Kasumi-1 (cell line): ENCODE measurements at places on chromosomes 12 and 14.

- DNase-seq = no peak
Observed at GRCh38 chr12:112839386-112839972, 47.9 kb downstream of the RPH3A start.

DNA sequence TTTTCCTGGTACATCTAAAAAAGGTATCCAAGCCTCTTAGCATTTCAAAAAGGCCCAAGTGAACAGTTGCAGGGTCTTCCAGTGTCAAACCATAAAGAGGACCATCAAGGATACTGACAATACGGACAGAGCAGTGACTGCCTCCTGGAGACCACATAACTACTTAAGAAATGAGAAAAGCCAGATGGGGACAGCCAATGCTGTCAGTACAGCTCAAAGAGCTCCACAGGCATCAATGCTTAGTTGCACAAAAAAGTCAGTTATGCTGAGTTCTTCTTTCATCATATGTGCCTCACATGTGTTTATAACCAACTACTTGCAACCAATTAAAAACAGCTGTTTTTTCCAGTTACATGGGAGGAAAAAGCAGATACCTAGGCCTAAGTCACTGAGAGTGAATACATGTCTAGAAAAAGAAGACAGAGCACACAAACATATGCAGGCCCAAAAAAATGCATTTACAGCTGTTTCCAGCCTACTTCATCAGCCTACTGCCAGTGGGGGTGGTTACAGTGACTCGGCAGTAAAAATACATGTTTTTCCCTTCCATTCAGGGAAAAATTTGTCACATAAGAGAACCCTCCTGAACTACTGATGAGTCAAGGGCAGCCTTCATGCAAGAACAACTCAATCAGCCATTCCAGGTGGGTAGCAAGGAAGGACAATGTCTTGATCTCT lies 84.0 kb downstream of the DCAF5 start:
- no peak for DNase-seq

GRCh38 chr14:78566026-78566858 lies 396.1 kb downstream of the NRXN3 start:
- DNase-seq = peak; percentile 52

GRCh38 chr12:15268927-15269552 lies 47.8 kb upstream of the RERG start:
- DNase-seq = peak; percentile 34

- DNase-seq = no peak
Observed at GRCh38 chr12:101927036-101927435, 49.7 kb downstream of the DRAM1 start.

GRCh38 chr12:46450279-46450748 lies 77.7 kb upstream of the SLC38A2 start:
- peak; percentile 31 for DNase-seq

DNA sequence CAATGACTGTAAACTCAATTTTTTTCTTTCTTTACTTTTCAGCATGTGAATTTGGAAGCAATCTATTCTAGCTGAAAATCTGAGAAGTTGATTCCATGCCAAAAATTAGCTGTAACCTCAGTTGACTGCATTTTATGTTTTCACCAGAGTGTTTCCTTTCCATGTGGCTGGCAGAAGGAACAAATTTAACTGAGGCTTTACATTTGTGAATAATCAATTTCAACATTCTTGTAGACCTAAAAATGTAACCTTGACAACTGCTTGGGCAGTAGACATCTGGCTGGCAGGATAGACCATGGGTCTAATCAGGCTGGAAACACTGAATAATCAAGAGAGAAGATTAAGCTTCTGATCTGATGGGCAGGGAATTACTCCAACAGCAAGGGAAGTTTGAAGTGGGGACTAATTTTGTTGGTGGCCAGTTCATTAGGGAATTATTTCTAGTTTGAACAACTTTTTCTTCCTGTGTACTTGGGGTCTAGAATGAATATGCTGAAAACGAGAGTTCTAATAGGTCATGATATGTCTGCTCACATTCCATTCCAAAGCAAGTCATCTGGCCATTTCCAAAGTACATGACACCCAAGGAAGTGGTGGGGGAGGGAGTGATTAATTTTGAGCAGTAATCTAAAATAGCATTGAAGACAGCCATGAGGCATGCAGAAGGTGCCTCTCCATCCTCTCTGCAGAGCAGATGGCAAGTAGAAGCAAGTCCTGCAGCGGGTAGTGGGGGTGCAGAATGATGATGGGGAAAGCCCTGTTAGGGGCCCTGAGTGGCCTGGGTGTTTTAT lies 68.2 kb downstream of the ATP23 start:
- no peak for DNase-seq

DNA sequence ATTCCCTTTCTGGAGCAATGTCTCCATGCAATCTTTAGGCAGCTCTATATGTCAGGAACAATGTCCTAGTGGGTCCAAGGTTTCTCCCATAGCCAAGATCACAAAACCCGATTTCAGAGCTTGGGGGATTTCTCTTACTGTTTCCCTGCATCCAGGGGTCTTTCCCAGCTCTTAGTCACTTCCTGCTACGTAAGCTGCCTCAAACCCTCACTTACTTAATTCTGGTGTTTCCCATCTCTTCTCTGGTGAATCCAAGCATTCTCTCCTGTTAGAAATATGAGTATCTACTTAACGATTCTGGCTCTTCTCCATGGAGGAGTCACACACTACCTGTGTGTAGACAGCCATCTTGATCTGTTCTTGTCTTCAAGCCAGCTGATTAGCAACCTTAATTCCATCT lies 80.0 kb downstream of the IFNG-AS1 start:
- no peak for DNase-seq

GRCh38 chr12:14387219-14387871 lies 21.9 kb downstream of the ATF7IP start:
- no peak for DNase-seq

DNA sequence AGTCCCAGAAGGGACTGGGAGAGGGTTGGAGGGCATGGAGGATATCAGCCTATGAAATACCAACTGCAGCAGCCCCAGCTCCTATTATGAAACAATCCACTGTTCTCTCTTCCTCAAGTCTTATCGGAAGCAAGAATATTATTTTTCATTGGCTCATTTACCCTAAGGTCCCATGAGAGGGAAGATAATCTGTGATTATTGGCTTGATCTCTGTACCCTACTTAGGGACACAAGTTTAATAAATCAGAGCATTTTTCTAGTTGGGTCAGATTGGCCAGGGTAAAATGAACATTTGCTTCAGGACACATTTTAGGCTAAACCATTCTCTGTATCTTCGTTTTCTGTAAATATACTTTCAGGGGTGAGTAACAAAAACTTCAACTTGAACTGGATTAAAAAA lies 43.1 kb upstream of the GNG2 start:
- no peak for DNase-seq

DNA sequence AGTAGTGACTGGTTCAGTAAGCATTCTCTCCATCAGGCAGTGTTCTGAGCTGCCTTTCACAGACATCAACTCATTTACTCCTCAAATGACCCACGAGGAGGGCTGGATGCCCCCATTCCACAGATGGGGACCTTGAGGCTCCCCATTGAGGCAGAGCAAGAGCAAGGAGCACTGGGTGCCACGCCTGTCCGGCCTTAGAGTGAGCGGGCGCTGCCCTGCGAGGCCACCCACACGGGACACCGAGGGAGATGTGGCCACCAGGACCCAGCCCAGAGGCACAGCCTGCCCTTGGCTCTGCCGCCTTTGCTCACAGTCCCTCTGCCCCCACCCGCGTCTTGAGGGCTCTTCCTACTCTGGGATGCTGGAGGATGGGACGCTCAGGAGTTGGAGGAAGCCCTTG lies 3.0 kb downstream of the FBRSL1 start:
- no peak for DNase-seq

DNA sequence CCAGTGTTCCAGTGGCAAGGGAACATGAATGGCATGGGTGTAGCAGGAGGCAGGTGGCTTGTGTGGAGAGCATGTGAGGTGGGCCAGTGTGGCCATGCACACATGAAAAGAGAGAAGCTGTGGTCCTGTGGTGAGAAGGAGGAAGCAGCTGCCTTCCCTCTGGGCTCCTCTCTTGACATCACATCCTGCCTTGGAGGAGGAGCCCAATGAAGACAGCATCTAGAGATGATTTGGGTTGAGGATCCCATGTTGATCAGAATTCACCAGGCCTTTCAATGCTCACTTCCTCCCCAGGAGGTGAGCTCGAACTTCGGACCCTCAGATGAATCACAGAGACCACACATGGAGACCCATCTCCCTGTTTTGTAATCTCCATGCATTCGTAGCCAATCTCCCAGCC lies 82.6 kb downstream of the LRRC74A start:
- DNase-seq = peak; percentile 93

GRCh38 chr14:22800346-22800745 lies 14.9 kb downstream of the SLC7A7 start:
- no peak for DNase-seq

DNA sequence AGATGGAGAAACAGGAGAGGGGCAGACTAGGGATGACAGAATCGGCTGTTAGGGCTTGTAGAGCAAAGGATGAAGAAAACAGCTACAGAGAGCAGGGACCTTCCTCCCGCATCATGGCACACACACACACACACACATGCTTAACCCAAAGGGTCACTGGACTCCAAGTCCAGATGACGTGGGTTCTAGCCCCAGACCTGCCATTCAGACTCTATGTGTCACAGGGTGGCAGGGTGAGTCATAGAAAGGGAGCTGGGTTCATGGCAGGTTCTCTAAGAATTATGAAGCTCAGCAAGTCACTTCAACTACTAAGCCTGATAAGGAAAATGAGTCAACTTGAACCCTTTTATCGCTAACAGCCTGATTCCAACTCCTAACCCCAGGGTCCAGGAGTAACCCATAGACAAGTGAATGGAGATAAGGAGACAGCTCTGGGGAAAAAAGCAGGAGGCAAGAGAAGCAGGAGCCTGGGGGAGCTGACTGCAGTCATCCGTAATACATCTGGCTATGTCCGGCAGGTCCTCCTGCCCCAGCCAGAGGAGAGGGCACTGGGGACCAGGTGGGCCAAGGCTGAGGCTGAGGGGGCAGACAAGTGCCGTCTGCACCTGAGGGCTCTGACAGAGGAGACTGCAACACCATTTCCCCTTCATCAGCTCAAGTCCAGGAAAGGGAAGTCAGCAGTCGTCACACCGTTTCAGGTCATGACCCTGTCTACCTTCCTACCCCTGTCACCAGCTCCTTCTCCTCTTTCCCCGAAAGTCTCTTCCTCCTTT lies 3.6 kb upstream of the TNFRSF1A start:
- no peak for DNase-seq

DNA sequence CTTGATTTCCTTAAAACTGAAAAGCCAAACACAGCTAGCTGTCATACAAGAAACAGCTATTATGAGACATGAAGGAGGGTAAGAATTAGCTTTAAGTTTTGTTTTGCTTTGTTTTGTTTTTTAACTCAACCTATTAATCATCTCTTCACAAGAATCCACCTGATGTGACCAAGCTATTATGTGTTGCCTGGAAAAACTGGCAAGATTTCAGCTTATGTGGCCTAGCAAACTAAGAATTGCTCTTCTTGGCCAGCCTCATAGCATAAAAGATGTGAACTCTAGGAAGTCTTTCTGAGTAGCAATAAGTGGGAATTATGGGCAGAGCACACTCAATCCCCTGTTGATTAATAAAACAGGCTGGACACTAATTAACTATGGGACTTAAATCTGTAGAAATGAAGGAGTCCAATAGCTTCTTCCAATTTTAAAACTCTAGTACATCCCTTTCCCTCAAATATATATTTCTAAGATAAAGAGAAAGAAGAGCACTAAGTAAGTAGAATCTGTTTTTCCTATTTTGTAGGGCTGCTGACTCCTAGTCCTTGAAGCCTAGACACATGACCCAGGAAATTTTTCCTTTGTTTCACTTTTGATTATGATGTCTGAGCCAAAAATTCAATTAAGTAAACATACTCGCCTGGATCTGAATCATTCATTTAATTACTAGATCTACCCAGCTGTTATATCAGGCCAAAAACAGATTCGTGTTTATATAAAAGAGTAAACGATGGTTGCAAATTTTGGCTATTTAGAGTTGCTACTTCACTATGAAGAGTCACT lies 75.7 kb downstream of the GTF2A1 start:
- DNase-seq = no peak
